ENCODE measurements at places on chromosomes 16 and 17.
A peak's percentile ranks its signal among the peaks of the same experiment; 100 is the strongest.

GRCh38 chr17:37706446-37706845 lies 38.4 kb downstream of the HNF1B start:
- no peak for DNase-seq

- DNase-seq: no peak
These were observed 47.0 kb downstream of the MAPT start for GRCh38 chr17:45941395-45941794.

DNA sequence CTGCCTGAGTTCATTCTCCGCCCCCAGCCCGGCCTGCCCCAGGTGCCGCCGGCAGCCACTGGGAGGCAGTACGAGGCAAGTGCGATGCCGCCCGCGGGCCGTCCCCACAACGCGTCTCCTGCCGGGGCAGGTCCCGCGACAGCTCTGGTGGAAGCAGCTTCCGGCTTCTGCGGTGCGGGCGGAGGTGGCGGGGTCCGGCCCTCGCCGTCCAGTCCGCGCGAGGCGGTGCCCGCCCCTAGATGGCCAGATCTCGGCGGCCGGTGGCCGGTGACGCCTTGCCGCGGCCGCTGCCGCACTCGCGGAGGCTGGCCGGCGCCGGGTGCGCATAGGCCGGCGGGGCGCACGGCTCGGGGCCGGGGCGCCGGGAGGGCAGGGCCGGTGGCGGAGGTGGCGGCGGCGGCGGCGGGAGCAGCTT lies 1.8 kb downstream of the GJD3 start:
- no peak for DNase-seq

DNA sequence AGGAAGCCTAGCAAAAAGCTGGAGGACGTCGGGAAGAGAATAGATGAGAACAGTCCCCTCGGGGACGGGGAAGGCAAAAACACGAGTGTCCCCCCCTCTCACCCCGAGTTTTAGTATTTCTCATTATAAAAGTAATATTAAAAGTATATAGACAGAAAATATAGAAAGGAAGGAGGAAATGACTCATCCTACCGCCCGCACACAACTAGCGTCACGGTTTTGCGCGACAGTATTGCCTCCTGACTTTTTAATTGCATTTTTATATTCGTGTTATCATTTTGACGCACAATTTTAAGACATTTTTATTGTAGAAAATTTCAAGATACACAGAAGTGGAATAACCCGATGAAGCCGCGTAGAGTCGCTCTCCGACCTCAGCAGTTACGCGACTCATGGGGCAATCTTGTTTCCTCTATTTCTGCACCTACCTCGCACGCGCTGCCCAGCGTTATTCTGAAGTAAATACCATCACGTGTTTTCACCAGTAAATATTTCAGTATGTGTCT lies 652 bp upstream of the SLC25A19 start:
- DNase-seq: no peak

GRCh38 chr16:14502932-14503741 lies 126.9 kb downstream of the PARN start:
- DNase-seq: peak; percentile 80

- no peak for DNase-seq
These were observed 13.3 kb upstream of the YWHAE start for GRCh38 chr17:1413281-1413791.

- no peak for DNase-seq
These were observed 30.7 kb upstream of the CHMP6 start for GRCh38 chr17:80960797-80961452.

GRCh38 chr17:44523672-44523972 lies 20.4 kb upstream of the GPATCH8 start:
- no peak for DNase-seq
